Activated T-cell treated with anti-CD3 and anti-CD28 coated beads for 1 hour (primary cell): ENCODE measurements at places on chromosomes 1 and 21.

GRCh38 chr1:180892675-180893074 lies 20.0 kb upstream of the KIAA1614 start:
- no peak for DNase-seq

- no peak for DNase-seq
These were observed 100.7 kb downstream of the SLC16A1 start for GRCh38 chr1:112855152-112855828.

GRCh38 chr1:183589874-183590243 lies 400 bp downstream of the NCF2 start:
- no peak for DNase-seq

DNA sequence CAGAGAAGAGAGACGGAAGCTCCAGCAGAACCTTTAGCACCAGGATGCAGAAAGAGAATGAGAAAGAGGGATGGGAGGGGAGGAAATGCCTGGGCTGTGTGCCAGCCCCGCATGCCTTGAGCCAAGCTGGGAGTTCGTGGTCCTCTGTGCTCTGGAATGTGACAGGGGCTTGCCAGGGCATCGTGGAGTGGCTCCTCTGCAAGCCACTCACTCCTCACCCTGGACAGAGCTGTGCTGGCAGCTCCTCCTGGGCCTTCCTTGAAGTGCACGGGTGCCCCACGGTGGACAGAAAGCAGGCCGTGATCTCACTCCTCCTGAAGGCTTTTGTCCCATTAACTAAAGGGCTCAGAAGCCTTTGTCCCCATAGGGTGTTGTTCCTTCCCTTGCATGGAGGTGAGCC lies 34.8 kb upstream of the PRELP start:
- no peak for DNase-seq

- no peak for DNase-seq
These were observed 16.1 kb downstream of the PHLDA3 start for GRCh38 chr1:201452866-201453265.

DNA sequence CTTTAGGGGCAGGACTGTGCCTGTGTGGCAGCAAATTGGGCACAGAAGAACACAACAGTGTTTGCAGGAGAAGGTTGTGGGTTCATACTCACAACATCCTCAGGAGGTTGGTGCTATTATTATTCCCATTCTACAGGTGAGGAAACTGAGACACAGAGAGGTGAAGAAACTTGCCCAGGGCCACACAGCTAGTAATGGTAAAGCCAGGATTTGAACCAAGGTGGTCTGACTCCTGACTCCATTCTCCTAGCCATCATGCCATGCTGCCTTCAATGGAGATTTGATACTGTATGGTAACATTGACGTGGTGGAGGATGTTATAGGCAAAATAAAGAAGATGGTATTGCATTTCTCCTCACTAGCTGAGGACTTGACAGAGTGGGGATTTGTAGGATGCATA lies 334.2 kb downstream of the RPS6KC1 start:
- DNase-seq: no peak

DNA sequence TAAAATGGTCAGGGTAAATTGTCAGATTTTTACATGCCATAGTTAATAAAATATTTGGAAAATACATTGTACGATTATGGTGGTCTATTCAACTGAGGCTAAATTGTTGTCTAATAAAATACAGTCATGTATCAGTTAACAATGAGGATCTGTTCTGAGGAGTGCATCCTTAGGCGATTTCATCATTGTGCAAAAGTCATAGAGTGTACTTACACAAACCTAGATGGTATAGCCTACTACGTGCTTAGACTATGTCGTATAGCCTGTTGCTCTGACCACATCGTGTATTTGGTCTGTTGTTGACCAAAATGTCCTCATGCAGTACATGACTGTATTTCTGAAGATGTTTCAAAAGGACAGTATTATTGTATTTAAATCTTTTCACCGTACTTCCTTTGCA lies 5.2 kb downstream of the EEIG2 start:
- no peak for DNase-seq

DNA sequence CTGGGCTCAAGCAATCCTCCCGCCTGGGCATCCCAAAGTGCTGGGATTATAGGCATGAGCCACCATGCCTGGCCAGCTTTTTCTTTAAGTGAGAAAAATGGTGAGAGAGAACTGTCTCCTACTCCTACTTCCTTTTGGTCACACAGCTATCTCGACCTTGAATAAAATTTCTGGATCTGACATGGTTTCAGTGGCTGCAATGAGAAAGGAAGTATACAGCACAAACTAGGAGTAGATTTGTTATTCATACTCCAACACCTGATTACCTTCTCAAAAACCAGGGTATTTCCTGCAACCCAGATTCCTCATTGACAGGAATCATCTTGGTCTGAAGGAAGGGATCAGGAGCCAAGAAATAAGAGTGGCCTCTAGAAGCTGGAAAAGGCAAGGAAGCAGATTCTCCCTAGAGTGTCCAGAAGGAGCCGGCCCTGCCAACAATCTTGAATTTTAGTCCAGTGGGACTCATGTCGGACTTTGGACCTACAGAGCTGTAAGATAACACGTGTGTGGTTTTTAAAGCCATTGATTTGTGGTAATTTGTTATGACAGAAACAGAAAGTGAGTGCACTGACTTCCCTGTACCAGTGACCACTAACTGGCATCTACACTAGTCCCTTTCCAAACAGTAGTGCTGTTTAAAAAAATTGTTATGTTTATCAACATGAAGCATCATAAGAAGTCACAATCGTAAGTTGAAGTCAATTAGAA lies 516.6 kb downstream of the SMYD3 start:
- no peak for DNase-seq

- DNase-seq: no peak
These were observed 172.2 kb upstream of the IRF2BP2 start for GRCh38 chr1:234782105-234782751.

- no peak for DNase-seq
These were observed 162.3 kb downstream of the PSMG1 start for GRCh38 chr21:39020751-39021477.

GRCh38 chr1:156025876-156026275 lies 5.1 kb upstream of the SSR2 start:
- DNase-seq: no peak

DNA sequence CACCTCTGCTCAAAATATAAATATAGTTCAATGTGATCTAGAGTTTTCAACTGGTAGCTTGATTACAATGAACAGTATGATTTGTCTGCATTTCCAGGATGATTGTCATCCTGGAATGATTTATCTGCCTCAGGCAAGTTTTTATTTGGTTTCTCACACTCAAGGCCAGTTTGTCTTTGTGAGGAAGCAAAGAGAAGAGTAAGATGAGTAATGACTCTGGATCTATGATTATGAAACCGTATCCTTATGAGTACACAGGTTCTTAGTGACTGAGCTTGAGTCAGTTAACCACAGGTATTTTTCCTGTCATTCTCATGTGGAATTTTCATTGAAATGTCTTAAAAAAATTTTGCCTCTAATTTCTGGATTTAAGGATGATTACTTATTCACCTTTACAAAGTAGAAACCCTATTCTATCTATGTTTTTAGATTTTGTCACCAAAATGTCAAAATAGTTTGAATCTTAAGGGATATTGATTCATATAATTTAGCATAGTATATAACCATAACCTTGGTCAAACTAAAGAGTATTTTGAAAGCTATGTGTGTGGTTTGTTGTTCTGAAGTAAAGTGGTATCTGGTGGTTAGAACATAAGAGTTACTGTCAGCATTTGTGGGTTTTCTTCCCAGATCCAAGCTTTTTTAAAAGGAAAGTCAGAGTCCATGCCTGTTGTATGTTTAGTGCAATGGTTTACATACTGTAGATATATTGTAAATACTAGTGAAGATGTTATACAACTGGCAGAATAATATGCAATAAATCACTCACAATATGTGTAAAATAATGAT lies 145.0 kb downstream of the RASAL2 start:
- no peak for DNase-seq

DNA sequence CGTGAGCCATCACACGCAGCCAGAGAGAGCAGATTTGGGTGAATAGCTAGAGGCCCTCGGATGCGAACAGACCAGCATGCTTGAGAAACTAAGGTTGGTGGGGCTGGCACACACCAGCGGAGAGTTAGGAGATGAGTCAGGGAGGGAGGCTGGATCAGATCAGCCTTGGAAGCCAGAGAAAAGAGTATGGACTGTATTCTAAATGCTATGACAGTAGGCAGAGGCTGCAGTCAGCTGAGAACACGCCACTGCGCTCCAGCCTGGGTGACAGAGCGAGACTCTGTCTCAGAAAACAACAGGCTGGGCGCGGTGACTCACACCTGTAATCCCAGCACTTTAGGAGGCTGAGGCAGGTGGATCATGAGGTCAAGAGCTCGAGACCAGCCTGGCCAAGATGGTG lies 4.0 kb upstream of the PLEKHM2 start:
- no peak for DNase-seq
